ENCODE measurements at places on chromosomes 2 and 18.

- no peak for DNase-seq
Observed at GRCh38 chr2:32633040-32633439, 5.2 kb downstream of the TTC27 start.

GRCh38 chr2:187871506-187871905, 317.3 kb upstream of the TFPI start:
- DNase-seq = no peak

DNA sequence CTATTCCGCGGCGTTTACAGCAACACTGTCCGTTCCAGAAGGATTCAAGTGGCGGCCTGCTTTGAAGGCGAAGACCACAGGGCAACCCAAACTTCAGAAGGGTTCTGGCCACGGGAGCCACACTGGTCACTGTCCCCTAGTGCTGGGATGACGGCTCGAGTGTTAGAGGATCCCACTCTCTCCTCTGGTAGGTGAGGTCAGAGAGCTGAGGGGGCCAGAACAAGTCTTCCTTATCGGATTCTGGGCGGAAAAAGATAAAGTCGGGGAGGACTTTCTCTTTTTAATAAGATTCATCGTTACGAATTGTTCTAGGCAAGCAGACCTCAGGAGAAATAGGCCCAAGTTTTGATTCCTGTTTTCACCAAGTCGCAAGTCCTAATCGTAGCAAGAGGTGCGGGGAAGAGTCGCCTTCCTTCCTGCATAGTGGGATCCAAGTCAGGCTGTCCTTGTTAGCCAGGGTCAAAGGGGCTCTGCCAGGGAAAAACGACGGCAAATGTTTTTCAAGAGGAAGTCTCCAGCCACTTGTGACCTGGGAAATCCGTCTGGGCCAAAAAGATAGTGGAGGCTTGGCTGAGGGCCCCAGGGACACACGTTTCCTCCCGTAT, 864 bp upstream of the MYL12A start:
- peak; percentile 12 for DNase-seq

DNA sequence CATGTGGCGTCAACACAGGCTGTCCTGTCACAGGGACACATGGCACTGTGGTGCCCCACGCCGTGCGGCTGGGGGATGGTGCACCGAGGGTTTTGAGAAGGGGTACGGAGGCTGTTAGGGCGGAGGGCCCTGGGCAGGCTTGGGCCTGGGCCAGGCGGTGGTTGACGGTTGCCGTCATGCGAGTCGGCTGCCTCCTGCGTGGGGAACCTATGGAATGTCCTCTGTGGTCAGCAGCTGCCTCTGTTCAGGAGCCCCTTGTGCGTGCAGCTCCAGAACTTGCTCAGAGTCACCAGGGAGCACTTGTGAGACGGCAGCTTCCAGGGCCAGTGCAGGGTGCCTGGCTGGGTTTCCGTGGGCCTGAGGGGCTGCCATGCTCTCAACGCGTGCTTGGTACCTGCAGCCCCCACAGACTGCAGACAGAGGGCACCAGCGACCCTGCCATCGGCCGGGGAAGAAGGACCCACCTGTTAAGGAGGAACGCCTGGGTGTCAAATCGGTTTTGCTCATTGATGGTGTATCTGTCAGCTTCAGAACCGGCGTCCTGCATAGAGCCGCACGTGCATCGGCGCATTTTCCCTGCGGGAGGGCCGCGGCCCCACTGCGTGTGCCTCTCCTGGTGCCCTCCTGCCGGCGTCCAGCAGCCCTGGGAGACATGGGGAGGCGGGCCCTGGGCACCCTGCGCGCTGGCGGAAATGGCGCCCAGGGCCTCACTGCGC, 10.0 kb upstream of the D2HGDH start:
- no peak for DNase-seq

GRCh38 chr2:105175231-105175630, 66.3 kb upstream of the GPR45 start:
- DNase-seq = no peak

GRCh38 chr2:182784777-182785176, 68.7 kb downstream of the DNAJC10 start:
- no peak for DNase-seq

GRCh38 chr2:177625744-177626650, 233.4 kb downstream of the AGPS start:
- DNase-seq = no peak

DNA sequence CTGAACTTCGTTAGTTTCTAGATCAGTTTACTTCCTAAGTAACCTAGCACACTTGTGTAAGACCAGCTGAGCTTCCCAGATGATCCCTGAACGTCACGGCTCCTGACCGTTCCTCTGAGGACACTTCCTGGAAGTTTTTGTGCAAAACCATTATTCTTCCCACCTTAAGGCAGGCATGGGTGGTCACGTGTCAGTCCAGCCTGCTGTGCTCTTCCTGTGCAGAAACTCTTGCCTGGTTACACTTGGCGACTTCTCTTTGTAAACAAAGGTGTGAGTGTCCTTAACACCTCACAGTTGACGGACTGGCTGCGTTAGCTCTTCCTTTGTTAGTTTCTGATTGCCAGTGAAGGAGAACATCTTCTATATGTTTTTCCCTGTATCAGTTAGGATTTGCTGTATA, 118.3 kb downstream of the SH3RF3 start:
- DNase-seq = no peak

DNA sequence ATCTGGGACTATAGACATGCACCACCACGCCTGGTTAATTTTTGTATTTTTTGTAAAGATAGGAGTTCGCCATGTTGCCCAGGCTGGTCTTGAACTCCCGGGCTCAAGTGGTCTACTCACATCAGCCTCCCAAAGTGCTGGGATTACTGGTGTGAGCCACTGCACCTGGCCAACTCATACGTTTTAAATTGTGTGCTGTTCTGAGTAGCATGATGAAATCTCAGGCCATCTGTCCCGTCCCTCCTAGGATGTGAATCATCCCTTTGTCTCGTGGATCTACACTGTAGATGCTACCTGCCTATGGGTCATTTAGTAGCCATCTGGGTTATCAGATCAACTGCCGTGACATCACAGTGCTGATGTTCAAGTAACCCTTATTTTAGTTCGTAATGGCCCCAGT, 38.5 kb upstream of the RMP24 start:
- DNase-seq = no peak

- DNase-seq = no peak
Observed at GRCh38 chr2:206231669-206232286, 42.7 kb upstream of the ZDBF2 start.

DNA sequence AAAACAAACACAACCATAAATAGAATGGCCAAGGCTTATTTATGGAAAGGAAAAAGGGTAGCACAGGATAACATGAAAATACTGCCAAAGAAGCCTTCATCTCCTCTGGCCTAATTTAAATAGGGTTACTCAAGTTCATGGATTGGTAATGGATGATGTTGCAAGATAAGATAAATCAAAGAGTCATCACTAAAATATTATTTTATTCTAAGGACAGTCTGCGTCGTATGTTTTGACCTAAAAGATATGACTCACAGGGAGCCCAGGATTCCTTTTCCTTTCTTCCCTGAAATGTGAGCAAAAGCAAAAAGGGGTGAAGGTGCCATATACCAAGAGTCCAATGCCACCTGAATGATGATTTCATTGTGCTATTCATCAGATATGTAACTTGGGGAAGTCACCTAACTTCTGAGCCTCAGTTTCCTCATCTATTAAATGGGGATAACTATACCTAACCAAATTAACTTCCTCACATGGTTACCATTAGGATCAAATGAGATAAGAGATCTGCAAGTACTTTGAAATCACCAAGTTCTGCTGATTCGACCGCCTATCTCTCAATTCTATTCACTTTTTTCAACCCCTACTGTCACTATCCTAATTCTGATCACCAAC, 137.7 kb downstream of the THADA start:
- DNase-seq = no peak

DNA sequence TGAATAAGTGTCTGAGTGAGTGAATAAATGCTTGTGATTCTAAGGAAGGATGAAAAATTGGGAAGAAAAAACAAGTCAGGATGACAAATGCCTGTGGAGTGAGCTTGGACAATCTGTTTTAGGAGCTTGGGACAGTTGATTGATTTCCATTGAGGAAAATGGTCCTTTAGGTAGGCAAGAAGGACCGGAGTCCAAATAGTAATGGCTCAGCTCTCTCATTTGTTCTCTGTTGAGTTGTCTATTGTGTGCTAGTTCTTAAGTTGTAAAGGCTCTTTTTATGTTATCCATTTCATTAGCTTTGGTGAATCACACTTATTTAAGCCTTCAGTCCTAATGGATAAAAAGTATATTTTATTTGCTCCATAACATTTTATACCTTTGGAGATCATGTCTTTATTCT, 31.9 kb downstream of the FAM171B start:
- DNase-seq = no peak

DNA sequence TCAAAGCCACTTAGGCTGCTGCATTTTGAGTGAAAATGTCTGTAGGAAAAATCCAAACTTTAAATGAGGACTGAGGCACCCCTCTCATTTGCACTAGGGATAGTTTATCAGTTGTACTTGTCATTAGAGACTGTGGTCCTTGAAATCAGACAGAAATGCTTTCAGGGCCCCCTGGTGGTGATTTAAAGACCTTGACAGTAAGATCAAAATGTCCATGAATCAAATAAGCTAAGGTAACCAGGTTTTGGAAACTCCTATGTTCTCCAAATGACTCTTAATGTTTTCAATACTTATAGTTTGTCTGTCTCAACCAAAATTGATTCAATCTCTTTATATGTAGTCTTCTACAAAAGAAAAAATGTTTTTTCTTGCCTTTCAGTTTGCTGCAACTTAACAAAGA, 28.8 kb upstream of the DDX18 start:
- peak; percentile 9 for DNase-seq

DNA sequence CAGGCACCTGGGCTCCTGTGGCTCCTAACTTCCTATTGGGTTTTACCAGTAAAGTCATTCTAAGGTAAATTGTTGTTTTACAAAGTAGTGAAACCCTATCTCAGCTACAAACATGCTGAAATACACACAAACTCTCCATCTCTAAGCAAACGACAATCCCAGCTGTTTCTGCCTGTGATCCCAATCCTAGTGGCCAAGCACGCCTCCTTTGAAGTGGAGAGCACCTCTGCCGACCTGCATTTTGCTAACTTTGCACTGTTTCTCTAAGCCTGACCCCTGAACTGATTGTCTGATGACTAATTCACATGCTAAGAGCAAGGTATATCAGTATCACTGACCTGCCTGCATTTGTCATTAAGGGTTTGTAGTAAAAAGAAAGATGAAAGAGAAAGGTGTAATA, 124.3 kb downstream of the PAX3 start:
- no peak for DNase-seq

DNA sequence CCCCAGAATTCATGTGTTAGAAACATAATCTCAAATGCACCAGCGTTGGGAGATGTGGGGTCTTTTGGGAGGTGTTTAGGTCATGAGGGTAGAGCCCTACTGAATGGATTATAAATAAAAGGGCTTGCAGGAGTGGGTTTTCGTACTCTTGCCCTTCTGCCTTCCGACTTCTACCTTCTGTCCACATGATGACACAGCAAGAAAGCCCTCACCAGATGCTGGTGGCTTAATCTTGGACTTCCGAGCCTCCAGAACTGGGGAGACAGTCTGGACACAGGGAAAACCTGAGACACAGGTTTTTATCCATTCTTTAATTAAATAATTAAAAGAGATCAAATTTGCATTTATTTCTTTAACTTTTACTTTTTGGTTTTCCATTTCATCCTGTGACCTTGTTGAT, 87.8 kb downstream of the DIS3L2 start:
- DNase-seq = no peak
